ENCODE measurements at places on chromosomes 13 and 19.

GRCh38 chr13:59439776-59440428 is 723.8 kb downstream of the DIAPH3 start:
- DNase-seq: no peak

- DNase-seq: no peak
These were observed 780.9 kb upstream of the KLHL1 start for GRCh38 chr13:70889163-70889562.

- DNase-seq: no peak
These were observed 8.4 kb upstream of the KLK14 start for GRCh38 chr19:51091126-51091525.

GRCh38 chr19:47012617-47013016 is 7.0 kb upstream of the NPAS1 start:
- DNase-seq: no peak

GRCh38 chr19:53927739-53928138 is 18.7 kb downstream of the CACNG7 start:
- DNase-seq: peak; percentile 79

Data from eye (tissue), 1 donor.